ENCODE measurements at places on chromosomes 6 and 20.

- no peak for DNase-seq
Observed at GRCh38 chr6:110661414-110661813, 153.9 kb downstream of the CDK19 start.

DNA sequence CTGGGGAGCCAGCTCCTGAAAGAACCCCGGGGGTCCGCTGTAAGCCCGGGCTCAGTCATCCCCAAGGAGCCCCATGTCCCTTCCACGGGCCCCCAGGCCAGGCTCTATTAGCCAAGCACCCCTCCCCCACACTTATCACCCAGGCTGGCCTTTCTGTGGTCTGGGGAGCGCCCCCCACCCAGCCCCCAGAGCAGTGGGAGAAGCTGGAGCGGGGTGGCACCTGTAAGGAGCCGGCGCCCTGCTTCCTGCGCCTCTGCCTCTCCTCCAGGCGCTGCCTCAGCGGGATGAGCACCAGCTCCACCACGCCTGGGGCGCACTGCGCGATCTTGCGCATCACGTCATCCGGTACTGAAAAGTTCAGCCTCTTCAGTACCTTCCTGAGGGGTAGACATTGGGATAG lies 2.3 kb downstream of the SPEF1 start:
- no peak for DNase-seq

GRCh38 chr6:93317592-93317991 lies 101.8 kb downstream of the EPHA7 start:
- no peak for DNase-seq

DNA sequence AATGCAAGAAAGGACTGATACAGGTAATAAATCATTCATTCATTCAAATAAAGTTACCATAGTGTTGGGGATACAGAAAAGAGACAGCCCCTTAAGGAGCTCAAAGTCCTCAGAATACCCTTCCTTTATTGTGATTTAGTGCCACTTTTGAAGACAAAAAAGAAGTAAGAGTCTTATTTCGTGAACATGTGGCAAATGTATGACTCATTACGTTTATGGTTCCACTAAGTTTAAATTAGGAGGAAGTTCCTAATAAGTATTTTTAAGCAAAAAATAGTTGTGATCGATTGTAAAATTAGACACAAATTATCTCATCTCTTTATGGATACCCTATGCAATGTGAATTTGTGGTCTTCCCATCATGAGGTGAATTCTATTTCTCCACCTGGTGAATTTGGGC lies 38.5 kb upstream of the GCLC start:
- no peak for DNase-seq

- no peak for DNase-seq
Observed at GRCh38 chr6:128595544-128595943, 75.1 kb upstream of the PTPRK start.

DNA sequence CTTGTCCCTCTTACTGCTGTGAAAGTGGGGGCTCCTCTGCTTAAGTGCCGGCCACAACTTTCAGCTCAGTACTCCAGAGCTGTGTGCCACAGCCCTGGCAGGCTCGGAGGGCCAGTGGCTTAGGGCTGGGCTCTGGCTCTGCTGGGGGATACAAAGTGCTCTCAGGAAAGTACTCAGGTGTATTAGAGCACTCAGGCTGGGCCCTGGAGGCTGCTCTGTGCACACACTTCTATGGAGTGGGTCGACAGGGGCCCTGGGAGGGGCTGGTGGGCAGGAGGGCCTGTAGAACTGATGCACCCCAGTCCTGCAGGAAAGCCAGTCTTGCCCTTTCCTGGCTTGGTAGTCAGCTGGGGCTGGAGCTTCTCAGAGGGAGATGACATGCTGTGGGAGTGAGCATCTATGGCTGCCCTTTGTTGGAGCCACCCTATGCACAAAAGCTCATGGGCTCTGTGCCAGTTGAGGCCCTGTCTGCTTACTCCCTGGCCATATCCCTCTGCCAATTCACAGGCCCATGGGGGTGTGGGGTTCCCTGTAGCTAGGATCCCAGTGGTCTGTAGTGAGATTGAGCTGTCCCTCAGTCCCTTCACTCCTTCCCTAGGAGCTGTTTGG lies 22.0 kb downstream of the CENPW start:
- DNase-seq: no peak

GRCh38 chr6:89079511-89080234 lies 878 bp upstream of the PNRC1 start:
- DNase-seq: no peak

DNA sequence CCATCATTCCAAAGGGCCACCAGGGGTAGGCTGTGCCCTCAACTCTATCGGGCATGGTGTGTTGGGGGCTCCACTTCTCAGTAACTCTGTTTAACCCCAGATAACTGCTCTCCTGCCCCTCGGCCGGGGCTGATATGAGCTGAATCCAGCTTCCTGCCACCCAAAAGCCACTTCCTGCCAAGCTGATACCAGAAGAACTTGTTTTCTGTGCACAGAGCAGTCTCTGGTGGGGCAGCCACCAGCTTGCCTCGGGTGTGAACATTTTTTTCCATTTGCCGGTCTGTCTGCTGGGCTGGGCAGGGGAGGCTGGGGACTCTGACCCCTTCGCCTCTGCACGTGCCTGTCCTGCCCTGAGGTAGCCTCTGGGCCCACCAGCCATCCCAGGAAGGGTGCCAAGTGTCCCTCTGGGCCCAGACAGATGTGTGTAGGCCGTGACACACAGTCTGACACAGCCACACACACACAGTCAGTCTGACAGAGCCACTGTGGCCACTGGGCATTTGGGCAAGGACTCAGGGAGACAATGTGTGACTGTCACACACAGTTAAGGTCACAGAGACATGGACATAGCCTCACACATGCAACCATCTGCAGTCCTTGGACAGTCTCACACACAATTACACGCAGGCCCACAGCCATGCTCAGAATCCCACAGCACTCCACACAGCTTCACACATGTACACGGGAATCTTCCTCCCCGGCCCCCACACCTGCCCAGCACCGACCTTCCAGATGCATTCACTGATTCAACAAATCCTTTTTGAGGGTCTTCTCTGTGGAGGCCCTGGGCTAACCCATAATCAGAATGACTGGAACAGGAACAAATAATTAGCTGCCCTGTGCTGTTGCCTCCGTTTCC lies 45.1 kb downstream of the NOL4L start:
- DNase-seq: no peak

DNA sequence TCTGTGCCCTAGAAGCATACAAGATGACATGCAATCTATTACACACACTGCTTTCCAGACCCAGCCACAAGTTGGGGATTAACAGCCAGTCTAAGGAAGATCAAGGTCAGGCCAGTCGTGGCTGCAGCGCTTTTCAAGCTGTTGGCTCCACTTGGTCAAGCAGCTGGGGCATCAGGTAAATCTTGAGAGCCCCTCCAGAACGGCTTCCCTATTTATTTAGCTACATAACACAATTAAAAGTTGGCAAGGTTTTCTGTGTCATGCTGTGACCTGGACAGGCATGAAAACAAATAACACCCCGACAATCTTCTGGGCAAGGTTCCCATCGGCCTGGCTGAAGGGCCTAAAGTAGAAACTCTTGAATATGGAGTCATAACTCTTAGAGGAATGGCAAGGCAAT lies 524.3 kb downstream of the PRKN start:
- no peak for DNase-seq

DNA sequence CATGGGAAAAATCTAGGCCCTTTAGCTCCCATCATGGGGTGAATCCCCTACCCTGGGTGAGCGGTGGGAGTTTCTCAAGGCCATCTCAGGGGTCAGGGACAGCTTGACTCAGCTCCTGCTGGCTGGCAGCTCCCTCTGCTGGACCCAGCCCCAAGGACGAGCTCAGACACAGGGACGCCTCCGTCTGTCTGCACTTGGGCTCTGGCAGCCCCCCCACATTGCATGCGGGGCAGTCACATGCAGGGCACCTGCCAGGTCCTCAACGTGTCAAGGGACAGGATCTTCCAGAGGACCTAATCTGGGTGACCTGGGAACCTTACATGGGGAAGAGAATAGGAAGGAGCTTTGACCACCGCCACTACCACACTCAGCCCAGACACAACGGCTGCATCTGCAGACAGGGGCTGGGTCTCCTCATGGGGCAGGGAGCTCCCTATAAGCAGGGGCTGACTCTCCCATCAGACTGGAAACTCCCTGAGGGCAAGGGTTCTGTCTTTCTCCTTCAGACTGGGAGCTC lies 173.4 kb downstream of the MRPL14 start:
- no peak for DNase-seq
